Bone marrow (tissue), 2 donors: ENCODE measurements at places on chromosomes 4 and X.

- no peak for DNase-seq
These were observed 605.2 kb upstream of the EPHA5 start for GRCh38 chr4:66275411-66276038.

DNA sequence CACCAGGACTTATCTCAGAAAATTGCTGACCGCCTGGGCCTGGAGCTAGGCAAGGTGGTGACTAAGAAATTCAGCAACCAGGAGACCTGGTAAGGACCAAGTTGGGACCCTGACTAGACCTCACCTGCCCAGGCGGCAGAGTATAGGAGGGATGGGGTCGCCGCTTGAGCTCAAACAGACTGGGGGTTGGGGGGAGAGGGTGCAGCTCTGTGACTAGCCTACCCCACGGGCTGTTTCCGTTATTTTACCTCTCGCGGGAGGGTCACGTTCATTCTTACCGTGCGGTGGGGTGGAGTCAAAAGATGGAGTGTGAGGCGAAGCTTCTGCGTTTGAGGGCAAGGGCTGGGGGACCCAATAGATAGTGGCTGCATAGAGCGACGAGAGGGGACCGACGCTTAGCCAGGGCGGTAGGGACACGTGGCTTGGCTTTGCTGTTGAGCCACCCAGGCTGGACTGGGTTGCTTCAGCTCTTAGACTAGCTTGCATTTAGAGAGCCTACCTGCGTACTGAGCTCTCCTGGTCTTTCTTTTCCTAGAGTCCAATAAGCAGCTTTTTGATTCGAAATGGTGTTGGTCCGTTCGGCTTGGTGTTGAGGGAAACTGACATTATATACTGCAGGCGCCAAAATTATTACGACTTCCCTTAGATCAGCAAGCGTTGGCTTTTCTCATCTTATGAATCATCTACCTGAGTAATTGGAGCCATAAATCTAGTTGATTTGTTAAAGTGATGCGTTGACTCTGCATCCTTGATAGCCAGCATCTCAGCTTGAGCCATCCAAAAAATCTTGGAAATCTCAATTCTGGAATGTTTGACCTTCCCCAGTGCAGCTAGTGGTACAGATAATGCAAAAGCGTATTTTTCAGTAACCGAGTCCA lies 591 bp downstream of the PRPS1 start:
- no peak for DNase-seq

DNA sequence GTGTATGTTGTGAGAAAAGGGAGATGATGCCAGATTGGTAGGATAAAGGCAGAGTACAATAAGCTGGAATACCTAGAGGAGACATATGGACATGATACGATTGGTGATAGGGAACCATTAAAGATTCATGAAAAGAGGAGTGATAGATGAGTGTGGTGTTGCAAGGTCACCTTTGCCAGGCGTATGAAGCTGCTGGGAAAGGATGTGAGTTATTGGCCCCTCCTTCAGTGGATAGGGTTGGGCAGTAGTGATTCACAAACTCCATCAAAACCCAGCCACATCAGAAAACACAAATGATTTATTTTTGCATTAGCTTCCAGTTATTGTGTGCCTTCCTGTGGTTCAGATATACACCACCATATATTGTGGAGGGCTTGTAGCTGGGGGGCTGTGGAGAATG lies 34.3 kb downstream of the TMEM164 start:
- DNase-seq, result no peak

DNA sequence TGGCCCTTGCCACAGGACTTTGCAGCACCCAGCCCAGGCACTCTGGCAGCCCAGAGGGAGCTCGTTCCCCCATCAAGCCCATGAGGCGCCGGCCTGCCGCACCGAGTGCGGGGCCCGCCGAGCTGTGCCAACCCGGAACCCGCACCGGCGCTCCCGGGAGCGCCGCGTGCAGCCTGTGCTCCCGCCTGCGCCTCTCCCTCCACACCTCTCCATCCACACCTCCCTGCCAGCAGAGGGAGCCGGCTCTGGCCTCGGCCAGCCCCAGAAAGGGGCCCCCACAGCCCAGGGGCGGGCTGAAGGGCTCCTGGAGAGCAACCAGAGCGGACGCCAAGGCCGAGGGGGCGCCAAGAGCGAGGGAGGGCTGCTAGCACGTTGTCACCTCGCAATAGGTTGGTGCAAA lies 268.8 kb downstream of the MID1IP1 start:
- no peak for DNase-seq

GRCh38 chr4:163367651-163368050 lies 24.0 kb downstream of the NPY5R start:
- no peak for DNase-seq

- no peak for DNase-seq
These were observed 84.8 kb downstream of the AFAP1 start for GRCh38 chr4:7854697-7855370.

GRCh38 chr4:105351861-105352260 lies 122.0 kb downstream of the PPA2 start:
- no peak for DNase-seq

DNA sequence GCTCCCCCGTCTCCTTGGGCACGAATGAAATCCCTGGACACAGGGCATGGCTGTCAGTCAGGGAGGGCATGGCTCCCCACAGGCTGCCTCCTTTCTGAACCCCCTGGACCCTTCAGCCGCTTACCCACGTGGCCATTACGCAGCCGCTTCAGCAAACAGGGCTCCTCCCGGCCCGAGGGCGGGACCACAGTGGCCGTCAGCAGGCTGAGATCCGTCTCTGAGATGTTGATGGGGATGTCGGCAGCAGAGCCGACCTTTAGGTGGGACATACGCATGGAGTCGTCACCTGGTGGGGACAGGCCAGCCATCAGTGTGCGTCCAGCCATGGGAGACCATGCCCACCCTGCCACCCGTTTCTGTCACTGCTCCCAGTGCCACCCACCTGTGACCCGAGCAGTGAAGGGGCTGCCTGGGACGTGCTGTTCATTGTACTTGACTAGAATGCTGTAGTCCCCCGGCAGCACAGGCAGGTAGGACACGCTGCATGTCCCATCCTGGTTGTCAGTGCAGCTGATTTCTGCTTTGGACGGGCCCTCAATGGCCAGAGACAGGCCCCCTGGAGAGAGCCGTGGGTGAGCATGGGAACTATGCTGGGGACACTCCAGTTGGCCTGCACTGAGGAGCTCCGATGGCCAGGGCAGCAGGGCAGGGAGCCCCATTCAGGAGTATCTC lies 21.1 kb downstream of the FLNA start:
- DNase-seq, result no peak

DNA sequence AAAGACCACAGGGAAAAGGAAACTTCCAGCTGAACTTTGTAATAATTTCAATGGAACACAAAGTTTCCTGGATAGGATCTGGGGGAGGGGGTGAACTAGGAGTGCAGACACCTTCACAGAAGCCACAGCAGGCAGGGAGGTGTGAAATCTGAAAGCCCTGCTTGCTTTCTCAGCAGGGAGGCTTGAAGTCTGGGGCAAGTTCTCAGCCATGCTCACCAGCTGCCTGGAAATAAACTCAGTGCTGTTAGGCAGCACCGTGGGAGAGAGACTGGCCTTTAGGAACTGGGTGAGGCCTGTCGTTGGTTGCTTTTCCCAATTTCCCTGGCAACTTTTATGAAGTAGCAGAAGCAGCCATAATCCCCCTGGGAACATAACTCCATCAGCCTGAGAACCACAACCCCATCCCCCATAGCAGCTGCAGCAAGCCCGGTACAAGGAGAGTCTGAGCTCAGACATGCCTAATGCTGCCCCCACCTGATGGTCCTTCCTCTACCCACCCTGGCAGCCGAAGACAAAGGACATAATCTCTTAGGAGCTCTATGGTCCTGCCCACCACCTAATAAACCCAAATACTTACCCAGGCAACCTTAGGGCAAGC lies 39.2 kb upstream of the NMU start:
- no peak for DNase-seq

- DNase-seq, result no peak
These were observed 34.7 kb upstream of the ENPP6 start for GRCh38 chr4:184252136-184253071.

- DNase-seq, result no peak
These were observed 119.4 kb upstream of the C1GALT1C1 start for GRCh38 chrX:120749141-120749846.

GRCh38 chrX:13658602-13659001 lies 5.7 kb downstream of the TCEANC start:
- no peak for DNase-seq

DNA sequence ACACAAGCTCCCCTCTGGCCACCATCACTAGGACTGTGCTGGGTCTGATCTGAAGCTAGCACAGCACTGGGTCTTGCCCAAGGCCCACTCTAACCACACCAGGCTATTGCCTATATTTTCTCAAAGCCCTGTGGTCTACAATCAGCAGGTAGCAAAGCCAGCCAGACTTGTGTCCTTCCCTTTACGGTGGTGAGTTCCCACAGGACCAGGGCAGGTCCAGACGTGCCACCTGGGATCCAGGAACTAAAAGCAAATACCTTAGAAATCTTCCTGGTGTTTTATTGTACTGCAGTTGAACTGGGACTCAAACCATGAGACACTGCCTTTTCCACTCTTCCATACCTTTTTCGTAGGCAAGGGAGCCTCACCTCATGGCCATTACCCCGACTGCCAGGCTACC lies 9.0 kb upstream of the MAGEC2 start:
- no peak for DNase-seq

GRCh38 chrX:155819966-155820491 lies 61.1 kb upstream of the VAMP7 start:
- DNase-seq, result no peak

DNA sequence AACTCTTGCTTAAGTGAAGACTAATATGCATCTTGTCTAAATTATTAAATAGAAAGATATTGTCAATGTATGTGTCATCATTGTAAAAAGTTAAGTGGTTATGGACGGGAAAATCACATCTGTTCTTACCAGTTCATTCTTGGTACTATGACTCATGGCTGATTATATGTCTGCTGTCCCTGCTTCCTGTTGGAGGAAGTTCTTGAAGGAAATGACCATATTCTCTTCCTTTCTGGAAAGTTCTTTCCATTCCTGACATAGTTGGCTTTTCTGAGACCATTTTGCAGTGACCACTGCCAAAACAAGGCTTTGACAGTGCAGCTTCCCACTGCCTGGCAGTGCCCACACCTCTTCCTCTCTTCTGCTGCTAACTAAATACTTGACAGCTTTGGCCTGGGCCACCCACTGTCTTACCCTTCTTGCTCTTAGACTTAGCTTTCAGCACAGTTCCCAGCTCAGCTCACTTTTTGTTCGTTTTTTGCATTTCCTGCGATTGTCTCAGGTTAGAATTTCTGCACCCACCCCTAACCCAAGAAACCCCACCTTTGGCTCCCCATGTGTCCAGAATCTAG lies 13.2 kb upstream of the CLDN24 start:
- no peak for DNase-seq

GRCh38 chr4:43682551-43682950 lies 766.1 kb downstream of the KCTD8 start:
- no peak for DNase-seq

GRCh38 chrX:117936118-117936517 lies 180.5 kb downstream of the KLHL13 start:
- no peak for DNase-seq

DNA sequence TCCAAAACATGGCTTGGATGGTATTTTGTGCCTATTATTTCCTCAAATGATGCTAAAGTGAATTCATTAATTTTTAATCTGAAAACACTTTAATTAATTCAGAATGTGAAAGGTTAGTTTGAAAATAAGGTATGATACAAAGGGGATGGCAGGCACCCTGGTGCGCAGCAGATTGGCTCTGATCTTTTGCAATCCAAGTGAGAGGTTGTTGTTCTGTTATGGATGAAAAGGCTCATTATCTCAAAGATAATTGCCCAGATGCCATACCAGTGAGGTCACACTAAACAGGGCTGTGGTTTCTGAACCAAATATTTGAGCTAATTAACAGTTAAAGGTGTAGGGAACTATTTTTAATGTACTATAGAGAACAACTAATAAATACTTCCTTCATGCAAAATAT lies 504.9 kb downstream of the RAPGEF2 start:
- DNase-seq, result no peak

DNA sequence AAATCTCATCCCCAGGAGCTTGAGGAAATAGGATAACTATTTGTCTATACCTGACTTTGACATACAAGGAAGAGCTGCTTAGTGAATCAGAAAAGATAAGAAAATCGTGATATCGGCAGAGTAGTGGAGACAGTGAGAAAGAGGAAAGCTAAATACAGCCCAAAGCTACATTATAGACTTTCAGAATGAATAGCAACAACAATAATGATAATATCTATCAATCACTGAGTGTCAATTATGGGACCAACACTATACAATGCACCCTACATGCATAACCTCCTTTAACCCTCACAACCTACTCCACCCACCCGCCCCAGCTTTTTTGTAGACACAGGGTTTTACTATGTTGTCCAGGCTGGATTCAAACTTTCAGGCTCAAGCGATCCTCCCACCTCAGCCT lies 205.1 kb downstream of the PPP3CA start:
- DNase-seq, result no peak

DNA sequence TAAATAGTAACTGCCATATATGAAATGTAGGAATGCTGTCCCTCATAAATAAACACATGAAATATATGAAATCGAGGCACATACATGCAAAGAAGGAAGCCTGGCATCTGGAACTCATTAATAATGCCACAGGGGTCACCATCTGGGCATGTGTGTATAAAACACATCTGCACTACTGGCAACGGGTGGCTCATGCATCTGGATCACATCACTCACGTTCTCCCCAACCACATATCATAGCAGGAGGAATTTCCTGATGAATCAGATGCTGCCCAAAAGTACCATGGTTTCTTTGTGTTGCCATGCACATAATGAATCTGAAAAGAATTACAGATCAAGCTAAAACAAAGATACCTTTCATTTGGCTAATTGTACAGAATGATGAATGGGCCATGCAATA lies 28.6 kb downstream of the RNF175 start:
- no peak for DNase-seq

DNA sequence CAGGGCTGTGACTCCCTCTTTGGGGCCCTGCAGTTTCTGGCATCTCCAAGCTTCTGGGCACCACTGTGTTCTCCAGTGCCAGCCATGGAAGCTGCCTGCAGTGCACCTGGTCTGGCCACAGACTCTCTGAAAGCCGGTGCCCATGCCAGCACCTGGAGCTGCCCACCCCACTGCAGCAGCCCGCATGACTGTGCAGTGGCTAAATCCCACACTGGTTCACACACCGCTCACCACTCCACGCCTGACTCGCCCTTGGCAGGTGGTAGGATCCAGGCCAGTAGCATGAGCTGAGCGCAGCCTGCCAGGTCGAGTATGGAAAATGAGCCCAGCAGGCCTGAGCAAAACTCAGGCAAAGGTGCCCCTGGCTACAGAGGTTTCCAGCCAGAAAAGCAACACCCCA lies 72.8 kb upstream of the INTU start:
- DNase-seq, result no peak

DNA sequence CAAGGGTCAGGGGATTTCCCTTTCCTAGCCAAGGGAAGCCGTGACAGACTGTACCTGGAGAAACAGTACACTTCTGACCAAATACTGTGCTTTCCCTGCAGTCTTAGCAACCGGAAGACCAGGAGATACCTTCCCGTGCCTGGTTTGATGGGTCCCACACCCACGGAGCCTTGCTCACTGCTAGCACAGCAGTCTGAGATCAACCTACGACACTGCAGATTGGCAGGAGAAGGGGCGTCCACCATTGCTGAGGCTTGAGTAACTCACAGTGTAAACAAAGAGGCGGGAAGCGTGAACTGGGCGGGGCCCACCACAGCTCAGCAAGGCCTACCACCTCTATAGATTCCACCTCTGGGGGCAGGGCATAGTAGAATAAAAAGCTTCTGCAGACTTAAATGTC lies 48.7 kb upstream of the SRD5A3 start:
- no peak for DNase-seq
